Activated naive CD8-positive, alpha-beta T cell treated with anti-CD3 and anti-CD28 coated beads for 36 hours (primary cell): ENCODE measurements at places on chromosomes 3 and 15.
A peak's percentile ranks its signal among the peaks of the same experiment; 100 is the strongest.

GRCh38 chr3:26422415-26422814 is 200.2 kb upstream of the LRRC3B start:
- DNase-seq, result no peak

DNA sequence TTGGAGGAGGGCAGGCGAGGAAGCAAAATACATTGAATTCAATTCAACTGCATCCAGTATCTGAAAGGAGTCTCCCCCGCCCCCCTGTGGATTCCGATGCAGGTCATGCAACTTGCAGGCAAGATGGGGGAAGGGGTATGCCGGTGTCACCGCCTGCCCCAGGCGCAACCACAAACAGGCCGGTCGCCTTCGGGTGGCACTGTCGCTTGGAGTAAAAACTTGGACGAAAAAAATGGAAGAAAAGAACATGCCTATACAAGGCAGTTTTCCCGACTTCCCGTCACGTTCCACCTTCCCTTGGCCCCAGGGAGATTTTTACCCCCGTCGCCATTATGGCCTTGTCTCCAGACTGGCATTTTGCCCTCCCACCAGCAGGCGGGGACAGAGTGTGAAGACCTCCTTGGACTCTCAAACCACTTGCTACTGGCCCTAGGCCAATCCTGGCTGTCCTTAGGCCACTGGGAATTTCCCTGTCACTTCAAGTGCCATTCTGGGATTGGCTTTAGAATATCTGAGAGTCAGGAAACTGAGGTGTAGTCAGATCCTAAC is 1.6 kb upstream of the NTRK3 start:
- DNase-seq, result no peak

- no peak for DNase-seq
These were observed 111.5 kb upstream of the COL8A1 start for GRCh38 chr3:99526921-99527320.

DNA sequence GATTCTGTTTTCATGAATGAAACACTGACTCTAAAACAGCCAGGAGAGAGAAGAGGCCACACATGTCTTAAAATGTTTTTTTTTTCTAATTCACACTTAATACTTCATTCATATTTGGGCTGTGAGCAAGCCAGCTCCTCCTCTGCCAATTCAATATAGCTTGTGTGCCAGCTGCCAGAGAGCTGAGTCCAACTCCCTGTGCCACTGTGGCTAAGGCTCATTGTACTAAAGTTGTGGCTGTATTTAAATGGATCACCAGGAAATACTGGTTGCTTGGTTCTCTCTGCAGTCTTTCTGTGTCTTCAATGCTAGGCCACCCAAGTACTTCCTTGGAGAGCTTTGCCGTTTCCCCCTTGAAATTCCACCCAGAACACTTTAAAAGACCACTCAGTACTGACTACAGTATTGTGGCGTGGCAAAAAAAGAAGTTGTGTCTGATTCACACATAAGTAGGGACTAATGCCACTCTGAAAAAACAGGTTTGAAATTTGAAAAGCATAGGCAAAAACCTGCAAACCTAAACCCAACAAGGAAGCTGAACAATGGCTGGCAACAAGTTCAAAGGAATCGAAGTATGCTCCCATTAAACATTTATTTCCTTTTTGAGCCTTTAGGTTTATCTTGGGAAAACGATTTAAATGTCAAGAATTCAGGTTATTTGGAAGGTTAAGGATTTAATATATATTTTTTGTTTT is 524.7 kb downstream of the DIPK2A start:
- DNase-seq, result no peak

GRCh38 chr15:86382341-86382740 is 302.7 kb downstream of the AGBL1 start:
- DNase-seq, result no peak

- DNase-seq, result no peak
These were observed 46.8 kb upstream of the LPP start for GRCh38 chr3:188106887-188107830.

DNA sequence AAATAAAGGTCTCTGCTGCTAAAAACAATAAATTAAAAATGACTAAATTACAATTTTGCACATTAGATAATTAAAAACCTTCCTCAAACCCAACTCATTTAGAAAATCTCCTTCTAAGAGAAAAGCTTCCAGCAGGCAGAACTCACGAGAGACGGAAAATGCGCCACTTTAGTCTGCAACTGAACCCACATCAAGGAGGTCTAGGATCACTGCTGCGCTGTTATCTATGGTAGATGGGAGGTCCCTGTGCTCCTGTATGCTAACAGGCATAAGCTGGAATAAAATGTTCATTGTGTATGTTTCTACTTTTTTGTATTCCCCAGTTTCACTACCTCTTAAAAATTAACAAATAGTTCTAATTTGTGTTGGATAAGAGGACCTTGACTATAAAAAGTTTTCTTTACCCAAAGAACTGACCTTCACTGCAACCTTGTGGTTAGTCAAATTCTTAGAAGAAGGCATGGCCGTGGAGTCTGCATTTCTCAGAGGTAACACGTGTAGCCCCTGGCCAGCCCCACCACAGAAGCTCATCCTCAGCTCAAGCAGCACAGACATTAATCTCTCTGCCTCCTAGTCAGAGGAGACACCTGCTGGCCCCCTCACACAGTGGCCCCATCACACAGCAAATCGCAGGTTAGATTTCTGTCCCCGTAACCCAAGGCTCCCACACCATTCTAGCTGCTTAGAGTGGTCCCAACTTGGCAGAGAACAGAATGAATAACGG is 22.3 kb downstream of the STIMATE start:
- no peak for DNase-seq

DNA sequence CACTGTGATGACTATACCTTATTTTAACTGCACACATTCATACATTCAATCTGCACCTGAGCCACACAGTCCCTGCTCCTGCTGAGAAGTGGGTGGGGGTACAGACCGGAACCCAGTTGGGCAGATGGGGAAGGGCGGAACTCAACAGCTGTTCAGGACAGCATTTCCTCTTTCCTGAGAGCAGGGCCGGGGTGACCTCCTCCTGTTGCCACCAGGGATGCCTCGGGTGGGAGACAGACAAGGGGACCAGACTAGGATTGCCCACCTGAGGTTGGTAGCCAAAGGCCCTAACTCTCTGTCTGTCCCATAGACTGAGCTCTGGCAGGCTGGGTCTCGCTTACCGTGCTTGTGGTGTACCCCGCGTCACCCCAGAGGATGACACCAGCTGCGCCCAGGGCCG is 3.9 kb downstream of the HYAL2 start:
- no peak for DNase-seq

DNA sequence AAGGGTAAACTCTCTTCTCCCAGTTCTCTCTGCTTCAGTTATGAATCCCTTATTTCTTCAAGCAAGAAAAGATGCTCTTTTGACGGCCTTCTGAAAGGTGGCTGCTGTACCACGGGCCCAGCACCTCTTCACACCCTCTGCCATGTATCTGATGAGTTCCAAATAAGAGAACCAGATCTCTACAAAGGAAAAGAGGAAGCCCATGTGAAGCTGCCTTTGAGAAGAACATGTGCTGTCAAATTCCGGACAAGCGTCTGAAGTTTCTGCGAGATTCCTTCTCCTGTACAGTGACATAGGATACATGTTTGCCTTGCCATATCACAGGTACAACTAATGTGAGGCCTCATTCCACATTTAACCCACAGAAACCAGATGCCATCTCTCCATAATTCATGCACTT is 59.2 kb downstream of the SH3BP5 start:
- DNase-seq, result no peak

DNA sequence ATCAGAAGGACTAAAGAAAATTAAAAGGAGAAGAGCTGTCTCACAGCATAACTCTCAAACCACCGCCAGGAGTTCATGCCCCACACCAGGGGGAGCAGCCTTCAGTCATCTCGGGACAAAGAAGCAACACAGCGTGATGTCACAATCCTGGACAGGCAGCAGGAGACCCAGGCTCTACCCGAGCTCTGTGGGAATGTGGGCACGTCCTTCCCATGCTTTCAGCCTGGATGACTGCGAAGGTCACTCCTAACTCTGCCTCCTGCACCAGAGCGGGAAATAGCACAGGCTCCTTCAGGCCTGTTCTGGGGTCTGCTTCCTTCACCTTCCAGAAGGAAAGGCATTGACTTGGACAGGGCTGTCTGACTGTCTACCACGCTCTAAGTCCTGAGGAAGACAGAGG is 31.3 kb downstream of the NOX5 start:
- DNase-seq, result no peak

DNA sequence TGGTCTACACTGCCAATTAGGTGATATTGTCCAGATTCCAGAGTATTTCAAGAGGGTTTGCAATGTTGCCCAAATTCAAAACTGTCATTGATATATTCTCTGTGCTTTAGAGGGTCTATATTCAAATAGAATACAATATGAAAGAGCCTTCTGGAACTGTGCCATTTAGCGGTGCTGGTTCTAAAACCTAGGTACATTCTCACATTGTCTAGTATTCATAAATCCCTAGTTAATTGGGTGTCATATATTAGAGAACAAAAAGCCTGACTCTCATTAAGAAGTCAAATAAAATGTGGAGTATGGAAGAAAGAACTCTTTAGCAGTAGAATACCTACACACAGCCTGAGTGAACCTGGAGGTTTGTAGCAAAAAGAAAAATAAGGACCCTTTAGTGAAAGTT is 447.9 kb downstream of the CNTN6 start:
- no peak for DNase-seq

DNA sequence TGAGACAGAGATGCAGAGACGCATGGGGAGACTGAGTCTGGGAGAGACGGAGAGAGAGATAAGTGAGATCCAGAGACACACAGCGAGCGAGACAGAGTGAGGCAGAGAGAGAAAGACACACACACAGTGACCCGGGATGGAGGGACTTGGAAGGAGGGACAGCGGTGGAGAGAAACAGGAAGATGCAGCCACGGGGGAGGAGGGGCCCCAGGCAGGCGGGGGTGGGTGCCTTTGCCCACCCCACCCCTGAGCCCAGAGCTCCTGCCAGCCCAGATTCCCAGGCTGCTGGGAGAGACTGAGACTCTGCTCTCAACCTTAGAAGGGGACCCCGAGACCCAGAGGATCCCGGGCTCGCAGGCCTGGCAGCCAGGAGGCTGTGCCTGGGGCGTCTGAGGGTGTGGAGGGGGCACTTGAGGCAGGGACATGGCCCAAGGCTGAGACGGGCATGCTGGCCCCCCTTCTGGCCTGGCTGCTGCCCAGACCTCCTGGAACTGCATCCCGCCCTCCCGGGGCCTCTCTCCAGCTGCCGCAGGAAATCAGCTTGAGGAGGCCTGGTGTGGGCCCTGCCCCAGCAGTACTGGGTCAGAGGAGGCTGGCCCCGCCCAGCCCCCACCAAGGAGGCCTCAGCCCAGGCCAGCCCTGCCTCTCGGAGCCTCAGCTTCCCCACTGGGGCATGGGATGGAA is 18.1 kb downstream of the H1-8 start:
- DNase-seq, result no peak

GRCh38 chr3:142977399-142977728 is 13.9 kb upstream of the PAQR9 start:
- no peak for DNase-seq

DNA sequence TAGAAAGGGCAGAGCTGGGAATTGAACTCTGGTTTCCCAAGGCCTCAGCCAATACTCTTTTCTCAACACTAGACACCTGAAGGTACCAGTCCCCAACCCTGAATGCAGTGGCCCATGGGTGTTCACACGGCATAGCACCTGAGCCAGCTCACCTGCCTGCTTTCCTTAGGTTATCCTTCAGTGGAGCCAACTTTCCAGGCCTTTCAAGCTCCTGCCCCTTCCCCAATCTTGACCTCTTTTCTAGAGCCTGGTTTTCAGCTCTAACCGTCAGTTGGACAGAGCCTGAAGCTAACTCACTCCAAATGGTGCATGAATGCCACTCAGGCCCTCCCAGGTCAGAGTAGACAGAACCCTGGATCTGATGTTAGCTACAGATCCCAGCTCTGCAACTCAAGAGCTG is 66.1 kb upstream of the ITGA11 start:
- DNase-seq, result no peak

DNA sequence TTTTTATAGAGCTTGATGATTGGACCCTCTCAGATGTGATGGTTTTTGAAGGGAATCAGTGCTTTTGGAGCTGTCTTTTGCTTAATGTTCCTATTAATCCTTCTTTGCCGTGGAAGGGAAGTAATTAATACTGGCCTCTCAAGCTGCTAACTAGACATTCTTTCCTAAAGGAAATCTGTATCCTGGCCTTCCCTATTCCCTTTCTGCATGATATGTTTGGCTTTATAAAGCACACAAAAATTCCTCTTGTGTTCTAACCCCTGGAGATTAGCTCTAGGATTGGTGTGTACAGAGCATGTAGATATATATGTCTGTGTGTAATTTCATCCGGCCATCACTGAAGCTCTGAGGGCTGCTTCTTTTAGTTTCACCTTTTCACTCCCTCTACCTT is 6.9 kb downstream of the ATXN7 start:
- no peak for DNase-seq

DNA sequence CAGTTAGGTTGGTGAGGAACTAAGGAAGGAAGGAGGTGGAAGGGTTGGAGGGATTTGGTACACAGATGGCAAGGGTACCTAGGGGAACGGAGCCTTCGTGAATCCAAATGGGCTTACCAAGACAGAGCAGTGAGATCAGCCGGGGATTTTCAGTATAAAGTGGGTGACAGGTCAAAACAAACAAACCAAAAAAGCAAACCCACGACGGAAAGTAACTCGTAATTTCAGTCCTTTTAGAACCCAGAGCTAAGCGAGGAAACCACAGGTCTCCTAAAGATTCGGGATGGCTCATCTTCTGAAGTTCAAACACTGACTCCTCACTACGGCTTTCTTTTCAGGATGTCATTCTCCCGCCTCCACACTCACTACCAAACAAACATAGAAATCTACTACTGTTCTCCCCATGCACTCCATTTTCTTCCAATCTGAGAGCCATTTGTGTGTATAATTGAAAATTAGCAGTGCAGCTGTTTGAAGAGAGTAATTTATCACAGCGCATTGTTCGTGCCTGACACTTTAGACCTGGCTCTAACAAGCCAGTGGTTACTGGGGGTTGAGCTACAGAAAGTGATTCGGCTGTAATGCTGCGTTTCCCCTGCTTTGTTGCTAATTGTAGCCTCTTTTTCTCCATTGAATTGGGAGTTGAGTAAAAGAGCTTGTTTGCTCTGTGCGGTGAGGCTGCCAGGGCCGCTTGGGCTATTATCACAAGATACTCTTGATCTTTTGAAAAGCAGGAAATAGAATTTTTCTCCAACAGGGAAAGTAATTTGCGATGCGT is 64.7 kb upstream of the CCDC39 start:
- no peak for DNase-seq

DNA sequence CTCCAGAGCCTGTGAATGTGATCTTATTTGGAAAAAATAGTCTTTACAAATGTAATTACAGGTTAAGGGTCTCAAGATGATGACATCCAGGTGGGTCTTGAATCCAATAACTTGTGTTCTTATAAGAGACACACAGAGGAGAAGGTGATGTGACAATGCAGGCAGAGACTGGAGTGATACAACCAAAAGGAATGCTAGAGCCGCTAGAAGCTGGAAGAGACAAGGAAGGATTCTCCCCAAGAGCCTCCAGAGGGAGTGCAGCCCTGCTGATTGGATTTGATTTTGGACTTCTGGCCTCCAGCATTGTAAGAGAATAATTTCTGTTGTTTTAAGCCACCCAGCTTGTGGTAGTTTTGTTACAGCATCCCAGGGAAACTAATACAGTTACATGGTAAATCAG is 9.7 kb downstream of the MYH15 start:
- DNase-seq, result no peak

GRCh38 chr15:64532521-64533315 is 72.3 kb downstream of the ZNF609 start:
- DNase-seq, result peak; percentile 10

GRCh38 chr3:157695103-157695502 is 191.9 kb upstream of the VEPH1 start:
- no peak for DNase-seq

GRCh38 chr15:55250392-55250791 is 39.2 kb downstream of the RAB27A start:
- DNase-seq, result no peak
